ENCODE measurements at places on chromosomes 7 and 10. TPM values are rescaled to one million over a fixed set of nuclear protein-coding genes. Genes with fewer than 3 reads are reported as not detected.

The MARCHF5 gene
- total RNA-seq, result 15.1 TPM

DNA sequence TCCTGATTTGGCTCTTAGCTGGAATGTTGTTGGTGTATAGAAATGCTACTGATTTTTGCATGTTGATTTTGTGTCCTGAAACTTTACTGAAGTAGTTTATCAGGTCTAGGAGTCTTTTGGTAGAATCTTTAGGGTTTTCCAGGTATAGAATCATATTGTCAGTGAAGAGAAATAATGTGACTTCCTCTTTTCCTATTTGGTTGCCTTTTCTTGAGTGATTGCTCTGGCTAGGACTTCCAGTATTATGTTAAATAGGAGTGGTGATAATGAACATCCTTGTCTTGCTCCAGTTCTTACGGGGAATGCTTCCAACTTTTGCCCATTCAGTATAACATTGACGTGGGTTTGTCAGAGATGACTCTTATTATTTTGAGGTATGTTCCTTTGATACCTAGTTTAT is 52.0 kb downstream of the ZNF783 start:
- DNase-seq, result no peak

- no peak for DNase-seq
Measured at GRCh38 chr10:70167246-70167645, 3.1 kb downstream of the SAR1A start.

The CPA2 gene
- not detected for total RNA-seq

The PALD1 gene
- 10.9 TPM for total RNA-seq

GRCh38 chr7:46490406-46490805 is 569.3 kb upstream of the IGFBP3 start:
- no peak for DNase-seq

DNA sequence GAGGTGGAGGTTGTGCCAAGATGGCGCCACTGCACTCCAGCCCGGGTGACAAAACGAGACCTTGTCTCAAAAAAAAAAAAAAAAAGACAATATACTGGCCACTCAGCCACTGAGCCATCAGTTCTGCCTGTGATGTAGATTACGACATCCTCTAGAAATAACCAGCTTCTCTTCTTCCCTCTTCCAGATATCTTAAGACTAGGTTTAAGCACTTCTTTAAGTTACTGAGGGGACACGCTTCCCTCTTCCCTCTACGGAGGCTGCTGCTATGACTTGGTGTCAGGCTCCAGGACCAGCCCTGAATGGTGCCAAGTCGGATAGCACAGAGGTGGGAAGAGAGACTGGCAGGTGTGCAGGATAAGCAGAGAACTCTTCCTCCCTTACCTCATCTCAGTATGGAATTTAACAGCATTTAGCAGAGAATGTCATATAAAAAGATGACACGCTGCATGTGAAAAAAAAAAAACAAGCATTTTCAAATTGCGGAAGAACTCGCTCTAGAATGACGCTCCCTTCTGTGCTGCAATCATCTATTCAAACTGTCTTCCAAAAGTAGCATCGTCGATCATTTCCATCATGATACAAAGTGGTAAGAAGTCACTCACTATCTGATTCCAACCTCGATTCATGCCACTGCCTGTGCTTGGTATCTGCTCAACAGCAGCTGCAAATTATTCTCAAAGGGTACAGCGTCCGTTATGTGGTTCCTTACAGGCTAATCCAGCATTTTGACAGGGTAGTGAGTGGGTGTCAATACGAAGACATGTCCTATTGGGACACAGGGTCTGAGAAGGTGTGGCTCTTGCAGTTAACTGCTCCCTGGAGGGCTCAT is 13.8 kb downstream of the DAGLB start:
- DNase-seq, result no peak

Measured in tibial nerve (tissue), 4 donors.